ENCODE measurements at places on chromosomes 7 and 10. TPM values are rescaled to one million over a fixed set of nuclear protein-coding genes. Genes with fewer than 3 reads are reported as not detected.

The PLXNA4 gene
- 0.02 TPM for total RNA-seq

The SPDYE16 gene
- total RNA-seq = not detected

The SFRP5 gene
- total RNA-seq = not detected

The NOD1 gene
- 9.2 TPM for total RNA-seq

The MLLT10 gene
- total RNA-seq = 23.0 TPM

The CCL24 gene
- total RNA-seq = not detected

The HPSE2 gene
- not detected for total RNA-seq

The MRLN gene
- not detected for total RNA-seq

The TEX36 gene
- not detected for total RNA-seq

The VWA2 gene
- not detected for total RNA-seq

The PTN gene
- not detected for total RNA-seq

The RPEL1 gene
- total RNA-seq = not detected

The SUN3 gene
- not detected for total RNA-seq

The GRM8 gene
- total RNA-seq = not detected

The DRGX gene
- total RNA-seq = not detected

The CCL26 gene
- not detected for total RNA-seq

The SHH gene
- not detected for total RNA-seq

The PDIA4 gene
- 80.2 TPM for total RNA-seq

The LRRD1 gene
- total RNA-seq = not detected

The WDR86 gene
- total RNA-seq = not detected

The SPDYE18 gene
- not detected for total RNA-seq

The DEPP1 gene
- total RNA-seq = 3.2 TPM

The PTPRZ1 gene
- not detected for total RNA-seq

The CCDC172 gene
- total RNA-seq = not detected

The CDHR3 gene
- total RNA-seq = 0.93 TPM

The IL6 gene
- total RNA-seq = 4.0 TPM

The HABP2 gene
- not detected for total RNA-seq

The CALCR gene
- not detected for total RNA-seq

The COBL gene
- total RNA-seq = not detected

The OR2A7 gene
- 1.6 TPM for total RNA-seq

The OR2A25 gene
- not detected for total RNA-seq

The ABCC2 gene
- total RNA-seq = 0.64 TPM

The CHRM2 gene
- total RNA-seq = not detected

The TMEM270 gene
- total RNA-seq = not detected

The TWIST1 gene
- total RNA-seq = not detected

The PTF1A gene
- total RNA-seq = not detected

The DDC gene
- 0.38 TPM for total RNA-seq

The PRPS1L1 gene
- not detected for total RNA-seq

The SFRP4 gene
- not detected for total RNA-seq

The RSPH10B2 gene
- not detected for total RNA-seq

The APBB1IP gene
- 30.9 TPM for total RNA-seq

The CUX1 gene
- total RNA-seq = 25.5 TPM

The SP4 gene
- total RNA-seq = 13.3 TPM

The CRTAC1 gene
- not detected for total RNA-seq

The ZNF488 gene
- 0.93 TPM for total RNA-seq

The FAM185A gene
- total RNA-seq = 6.3 TPM

The GJD4 gene
- not detected for total RNA-seq

The CXCL12 gene
- not detected for total RNA-seq

The OIT3 gene
- not detected for total RNA-seq

The EPHB4 gene
- 6.0 TPM for total RNA-seq

The ZNF117 gene
- total RNA-seq = 1.7 TPM

The SMKR1 gene
- total RNA-seq = 0.99 TPM

The MYH16 gene
- total RNA-seq = not detected

The CHCHD3 gene
- total RNA-seq = 62.0 TPM
